ENCODE measurements at places on chromosomes 2 and 18. TPM values are rescaled to one million over a fixed set of nuclear protein-coding genes. Genes with fewer than 3 reads are reported as not detected.
A peak's percentile ranks its signal among the peaks of the same experiment; 100 is the strongest.

KANSL1L gene
- polyA plus RNA-seq: 11.6 TPM

EMILIN1 gene
- 0.44 TPM for polyA plus RNA-seq

DNA sequence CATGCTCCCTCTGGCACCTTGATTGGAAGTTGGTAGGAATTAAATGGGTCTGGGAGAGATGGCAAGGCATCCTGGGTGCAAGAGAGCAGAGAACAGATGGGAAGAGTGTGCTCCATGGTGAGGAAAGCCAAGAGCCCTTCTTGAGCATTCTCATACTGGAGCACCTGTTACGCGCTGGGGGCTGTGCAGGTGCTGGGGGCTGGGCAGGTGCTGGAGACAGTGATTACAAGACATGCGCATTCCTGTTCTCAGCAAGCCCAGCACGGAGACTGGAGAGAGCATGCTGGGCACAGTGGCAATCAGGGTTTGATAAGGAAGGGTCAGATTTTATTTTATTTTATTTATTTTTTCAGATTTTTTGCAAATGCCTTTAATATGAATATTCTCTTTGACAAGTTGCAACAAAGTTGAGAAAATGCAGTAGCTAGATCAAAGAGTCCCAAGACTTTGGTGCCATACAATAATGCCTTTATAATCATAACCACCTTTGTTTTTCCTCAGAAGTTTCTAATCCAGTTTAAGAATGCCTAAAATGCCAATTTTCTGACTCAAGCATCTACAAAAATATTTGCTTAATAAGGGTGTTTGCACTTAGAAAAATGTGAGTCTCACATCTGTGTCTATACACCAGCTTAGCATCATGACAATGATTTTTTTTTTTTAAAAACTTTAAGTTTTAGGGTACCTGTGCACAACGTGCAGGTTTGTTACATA, 193.3 kb downstream of the RNF152 start:
- DNase-seq: no peak

- peak; percentile 71 for DNase-seq
Measured at GRCh38 chr2:203650860-203651613, 55.4 kb upstream of the CD28 start.

- DNase-seq: no peak
Measured at GRCh38 chr2:133317178-133317577, 251.1 kb downstream of the NCKAP5 start.

All from CD14-positive monocyte (primary cell).